ENCODE measurements at places on chromosomes 3 and 15. TPM values are rescaled to one million over a fixed set of nuclear protein-coding genes. Genes with fewer than 3 reads are reported as not detected.

MB21D2 gene
- 18.0 TPM for total RNA-seq

KCNH8 gene
- total RNA-seq, result not detected

ZNF860 gene
- total RNA-seq, result 0.53 TPM

EPHA3 gene
- total RNA-seq, result not detected

PML gene
- total RNA-seq, result 27.1 TPM

TERC gene
- 61.5 TPM for total RNA-seq

DNA sequence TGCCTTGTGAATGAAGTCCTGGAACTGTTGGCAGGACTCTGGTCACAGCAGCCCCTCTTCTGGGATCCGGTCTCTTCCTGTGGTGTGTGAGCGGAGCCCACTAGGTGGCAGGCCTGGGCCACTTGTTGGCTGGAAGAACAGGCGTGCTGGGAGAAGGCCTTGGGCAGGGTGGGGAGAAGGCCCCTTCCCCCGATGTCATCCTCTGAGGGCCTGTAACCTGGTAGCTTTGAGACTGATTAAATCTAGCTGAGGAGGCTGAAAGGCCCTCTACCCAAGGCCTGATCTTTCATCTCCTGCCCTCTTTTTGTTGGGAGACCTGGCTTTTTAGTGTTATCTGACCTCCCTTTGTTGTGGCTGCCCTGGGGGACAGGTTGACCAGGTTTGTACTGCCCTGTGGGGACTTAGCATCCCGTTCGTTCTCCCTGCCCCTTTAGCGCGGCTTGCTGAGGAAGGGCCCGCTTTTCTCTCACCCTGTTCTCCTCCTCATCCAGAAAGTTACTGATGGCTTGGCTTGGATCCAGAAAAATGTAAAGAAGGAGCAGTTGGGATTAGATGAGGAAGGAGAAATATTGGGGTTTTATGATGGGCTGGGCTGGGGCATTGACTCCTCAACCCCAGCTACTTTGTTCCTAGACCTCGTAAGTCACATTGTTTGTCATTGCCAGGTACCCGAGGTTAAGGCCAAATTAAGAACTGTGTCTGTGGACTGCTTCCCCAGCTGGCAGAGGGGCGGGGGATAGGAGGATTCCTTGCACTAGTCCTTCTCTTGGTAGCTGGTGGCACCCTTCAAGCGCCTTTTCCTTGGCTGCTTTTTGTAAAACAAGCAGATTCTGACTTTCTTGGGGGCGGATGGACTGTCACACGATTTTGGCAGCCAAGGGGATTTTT lies 48.5 kb downstream of the CHCHD6 start:
- DNase-seq, result peak; percentile 82

- DNase-seq, result no peak
Observed at GRCh38 chr3:111032677-111033076, 38.9 kb upstream of the NECTIN3 start.

GRCh38 chr3:61894988-61895935 lies 333.9 kb downstream of the PTPRG start:
- DNase-seq, result peak; percentile 48

GRCh38 chr3:46168583-46169345 lies 39.3 kb downstream of the CCR1 start:
- no peak for DNase-seq

GRCh38 chr3:144011251-144011799 lies 39.7 kb downstream of the DIPK2A start:
- DNase-seq, result no peak

- DNase-seq, result no peak
Observed at GRCh38 chr3:50639055-50639494, 22.1 kb downstream of the MAPKAPK3 start.

- no peak for DNase-seq
Observed at GRCh38 chr3:30664884-30665283, 58.5 kb downstream of the TGFBR2 start.

GRCh38 chr15:43505738-43506137 lies 11.7 kb upstream of the MAP1A start:
- DNase-seq, result no peak

- no peak for DNase-seq
Observed at GRCh38 chr3:29178809-29179793, 101.8 kb upstream of the RBMS3 start.

GRCh38 chr3:156867174-156867573 lies 41.0 kb downstream of the LEKR1 start:
- no peak for DNase-seq

- DNase-seq, result no peak
Observed at GRCh38 chr15:70722266-70723121, 40.9 kb downstream of the UACA start.

DNA sequence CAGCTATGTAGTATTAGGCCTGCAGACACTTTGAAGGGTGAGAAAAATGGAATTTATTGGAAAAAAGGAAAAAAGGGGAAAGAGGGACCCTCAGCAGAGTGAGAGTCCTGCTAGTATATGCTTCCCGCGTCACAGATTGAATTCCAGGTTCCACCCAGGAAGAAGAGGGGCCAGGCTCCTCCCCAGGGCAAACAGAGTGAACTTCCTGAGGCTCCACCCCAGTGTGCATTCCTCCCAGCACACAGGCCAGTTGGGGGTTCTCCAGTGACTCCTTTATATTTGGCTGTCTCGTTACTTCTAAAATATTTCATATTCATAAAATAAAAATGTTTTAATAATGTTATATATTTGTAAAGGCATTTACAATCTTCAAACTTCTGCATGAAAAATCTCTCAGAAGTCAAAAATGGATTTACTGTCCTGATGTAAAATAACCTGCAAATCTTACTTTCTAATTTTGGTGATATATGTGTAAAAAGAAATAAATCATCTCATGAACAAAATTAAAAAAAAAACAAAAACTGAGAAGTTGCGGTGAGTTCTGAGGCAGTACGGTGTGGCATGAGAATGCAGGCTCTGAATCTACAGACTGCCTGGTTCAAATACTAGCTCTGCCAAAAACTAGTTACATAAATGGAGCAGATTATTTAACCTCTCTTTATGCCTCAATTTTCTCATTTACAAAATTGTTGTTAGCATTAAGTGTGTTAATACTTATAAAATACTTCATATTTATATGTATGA lies 175.8 kb upstream of the P2RY1 start:
- DNase-seq, result no peak

DNA sequence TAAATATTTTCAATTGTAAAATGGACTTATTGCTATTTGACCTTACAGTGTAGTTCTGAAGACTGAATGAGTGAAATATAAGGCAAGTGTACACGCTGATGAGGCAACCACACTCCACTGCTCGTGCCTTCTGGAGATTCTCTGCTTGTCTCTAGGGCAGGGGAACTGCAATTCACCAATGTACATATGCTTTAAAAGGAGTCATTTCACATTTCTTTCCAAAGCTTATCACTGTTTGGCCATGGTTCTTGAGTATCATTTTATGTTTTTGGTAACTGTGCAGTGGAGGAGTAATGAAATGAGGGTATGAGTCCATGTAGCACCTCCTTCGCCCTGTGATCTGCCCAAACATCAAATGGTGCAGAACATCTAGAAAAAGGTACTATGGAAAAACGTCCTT lies 43.7 kb downstream of the CCR4 start:
- DNase-seq, result no peak

- DNase-seq, result no peak
Observed at GRCh38 chr3:169848741-169849140, 21.0 kb downstream of the LRRC31 start.

Measured in SJSA1 (cell line).